Thoracic aorta (tissue), 2 donors: ENCODE measurements at places on chromosomes 7 and 10. TPM values are rescaled to one million over a fixed set of nuclear protein-coding genes. Genes with fewer than 3 reads are reported as not detected.

GRCh38 chr7:22884911-22885788 is 62.5 kb upstream of the TOMM7 start:
- no peaks in the 10 kb centered on the region for H3K27me3 ChIP-seq
- peaks cover 3% of the 10 kb centered on the region for H3K4me1 ChIP-seq
- H3K27ac ChIP-seq = no peak overlapping the region
- H3K36me3 ChIP-seq = no peaks in the 10 kb centered on the region
- H3K4me3 ChIP-seq = no peak overlapping the region

FAM185A gene
- 22.4 TPM for total RNA-seq

SNX10 gene
- total RNA-seq = 2.3 TPM

DNA sequence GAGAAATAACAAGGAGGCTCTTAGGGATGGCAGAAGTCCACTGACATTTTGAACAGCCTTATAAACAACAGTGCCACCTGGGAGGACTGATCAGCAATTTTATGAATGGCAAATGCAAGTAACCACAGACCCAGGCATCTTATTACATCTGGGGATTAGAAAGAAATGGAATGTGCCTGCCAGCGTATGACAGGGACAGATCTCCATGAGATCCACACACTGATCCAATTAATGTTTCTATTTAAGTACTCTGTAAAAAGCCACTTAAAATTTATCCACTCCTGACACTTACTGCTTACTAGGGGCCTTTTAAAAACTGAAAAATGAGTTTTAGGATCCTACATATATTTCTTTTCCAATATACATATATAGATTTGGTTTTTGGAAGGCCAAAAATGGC is 28.6 kb downstream of the PARD3 start:
- H3K27ac ChIP-seq = no peak overlapping the region
- no peaks in the 10 kb centered on the region for H3K27me3 ChIP-seq
- H3K36me3 ChIP-seq = no peaks in the 10 kb centered on the region

DNA sequence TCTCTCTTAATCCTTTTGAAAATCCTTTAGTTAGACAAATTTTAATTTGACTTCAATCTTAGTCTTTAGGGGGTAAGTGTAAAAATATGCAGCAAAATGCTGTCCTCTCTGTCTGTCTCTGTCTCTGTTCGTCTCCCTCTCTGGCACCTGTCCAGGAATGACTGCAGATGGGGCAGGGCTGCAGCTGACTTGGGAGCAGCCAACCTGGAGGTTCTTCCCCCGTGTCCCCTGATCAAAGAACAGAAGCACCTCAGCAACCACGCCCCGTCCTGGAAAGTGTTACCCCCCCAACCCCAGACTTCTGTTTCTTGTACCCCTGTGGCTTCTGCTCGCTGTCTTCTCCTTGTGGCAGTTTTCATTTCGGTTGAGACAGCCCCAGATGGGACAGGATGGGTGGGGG is 141.6 kb upstream of the NPS start:
- DNase-seq = no peak
- H3K27ac ChIP-seq = no peak overlapping the region
- H3K27me3 ChIP-seq = no peaks in the 10 kb centered on the region
- peaks cover 13% of the 10 kb centered on the region for H3K36me3 ChIP-seq
- H3K4me1 ChIP-seq = peaks cover 16% of the 10 kb centered on the region
